ENCODE measurements at places on chromosomes 4 and X.

DNA sequence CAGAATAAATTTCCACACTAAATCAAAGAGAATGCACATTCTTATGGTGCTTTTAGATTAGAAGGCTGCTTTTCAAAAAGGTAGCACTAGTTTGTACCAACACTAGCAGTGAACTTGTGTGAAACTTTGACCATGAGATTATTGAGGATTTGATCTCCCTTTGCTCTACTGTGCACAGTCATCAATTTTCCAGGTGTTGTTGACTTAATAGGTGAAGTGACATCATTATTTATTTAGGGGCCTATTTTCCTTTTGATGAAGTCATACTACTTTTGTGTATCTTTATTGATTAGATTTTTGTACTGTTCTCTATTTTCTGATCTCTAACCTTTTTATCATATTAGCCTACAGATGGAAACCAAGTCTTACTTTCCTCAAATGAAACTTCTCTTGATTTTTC is 507.9 kb upstream of the LCORL start:
- DNase-seq = no peak

DNA sequence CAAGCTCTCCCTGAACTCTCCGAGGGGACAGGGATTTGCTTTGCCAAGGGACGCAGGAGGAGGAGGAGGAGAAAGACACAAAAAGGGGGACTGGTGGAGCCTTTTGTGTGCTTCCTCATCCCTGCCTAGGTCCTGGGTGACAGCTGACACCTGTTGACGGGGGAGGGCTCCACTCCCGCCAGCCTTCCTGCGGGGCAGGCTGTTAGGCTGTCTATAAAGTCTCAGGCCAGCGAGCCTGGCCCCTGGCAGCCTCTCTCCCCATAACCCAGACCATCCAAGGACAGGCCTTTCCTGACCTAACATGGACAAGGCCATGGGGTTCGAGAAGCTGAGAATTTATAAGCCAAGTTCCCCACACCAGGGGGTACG is 832 bp upstream of the EVC2 start:
- no peak for DNase-seq

- DNase-seq = no peak
Measured at GRCh38 chr4:128768373-128768996, 41.0 kb upstream of the JADE1 start.

GRCh38 chrX:21581479-21581878 is 76.7 kb downstream of the KLHL34 start:
- DNase-seq = no peak
